A549 treated with CORT108297 at 1 μM for 4 hours (cell line): ENCODE measurements at places on chromosomes 16 and 17. TPM values are rescaled to one million over a fixed set of nuclear protein-coding genes. Genes with fewer than 3 reads are reported as not detected.

The ITGAX gene
- total RNA-seq, result 1.1 to 1.9 TPM (median 1.7 TPM) in 5 replicates

The HCRT gene
- total RNA-seq, result 0.23 to 0.29 TPM (median 0.24 TPM) in 4 of 5 replicates, not detected in the other

The RDM1 gene
- 3.3 to 3.5 TPM (median 3.4 TPM) in 5 replicates for total RNA-seq

The GPR139 gene
- not detected in 5 replicates for total RNA-seq

The CIBAR2 gene
- 0.13 to 0.15 TPM in 2 of 5 replicates, not detected in the others for total RNA-seq

The ARL5C gene
- not detected in 5 replicates for total RNA-seq

The ZP2 gene
- not detected in 5 replicates for total RNA-seq

The CTRB2 gene
- total RNA-seq, result 0.12 TPM in 1 of 5 replicates, not detected in the others

The PRKCB gene
- total RNA-seq, result 0.15 to 0.32 TPM (median 0.22 TPM) in 5 replicates

The SLFN12 gene
- 0.06 to 0.18 TPM (median 0.09 TPM) in 3 of 5 replicates, not detected in the others for total RNA-seq

The GAS2L2 gene
- 0.06 to 0.15 TPM (median 0.09 TPM) in 5 replicates for total RNA-seq

The PROCA1 gene
- 1.0 to 1.7 TPM (median 1.1 TPM) in 5 replicates for total RNA-seq

The ENO3 gene
- 48.1 to 62.8 TPM (median 53.1 TPM) in 5 replicates for total RNA-seq

The SECTM1 gene
- total RNA-seq, result 1.1 to 2.6 TPM (median 2.0 TPM) in 5 replicates

The IGFALS gene
- total RNA-seq, result 0.04 to 0.13 TPM (median 0.08 TPM) in 3 of 5 replicates, not detected in the others

The ARL4D gene
- total RNA-seq, result 16.4 to 24.0 TPM (median 20.1 TPM) in 5 replicates

The WNK4 gene
- total RNA-seq, result 0.58 to 1.4 TPM (median 1.3 TPM) in 5 replicates

The ZMYND15 gene
- 0.24 to 0.91 TPM (median 0.52 TPM) in 5 replicates for total RNA-seq

The ZPBP2 gene
- total RNA-seq, result not detected in 5 replicates

The MFAP4 gene
- 0.05 to 0.06 TPM in 2 of 5 replicates, not detected in the others for total RNA-seq

The NPIPA7 gene
- total RNA-seq, result 7.2 to 12.3 TPM (median 9.6 TPM) in 5 replicates

The FAM171A2 gene
- 2.5 to 5.2 TPM (median 4.2 TPM) in 5 replicates for total RNA-seq

The EVI2A gene
- not detected in 5 replicates for total RNA-seq

The SPN gene
- total RNA-seq, result 0.02 to 0.05 TPM in 2 of 5 replicates, not detected in the others

The MEIOC gene
- 2.4 to 3.6 TPM (median 3.4 TPM) in 5 replicates for total RNA-seq

The CLEC3A gene
- not detected in 5 replicates for total RNA-seq

The GINS2 gene
- total RNA-seq, result 29.5 to 33.4 TPM (median 29.9 TPM) in 5 replicates

The TBX2 gene
- total RNA-seq, result 4.5 to 7.6 TPM (median 7.0 TPM) in 5 replicates

The ABCC11 gene
- 0.06 to 0.24 TPM (median 0.20 TPM) in 4 of 5 replicates, not detected in the other for total RNA-seq

The DHX8 gene
- 39.7 to 42.9 TPM (median 41.5 TPM) in 5 replicates for total RNA-seq

The OSGIN1 gene
- total RNA-seq, result 24.7 to 57.0 TPM (median 29.9 TPM) in 5 replicates

The KRTAP4-4 gene
- not detected in 5 replicates for total RNA-seq
